ENCODE measurements at places on chromosomes 3 and 15. TPM values are rescaled to one million over a fixed set of nuclear protein-coding genes. Genes with fewer than 3 reads are reported as not detected.

The PRR23B gene
- not detected for total RNA-seq

DNA sequence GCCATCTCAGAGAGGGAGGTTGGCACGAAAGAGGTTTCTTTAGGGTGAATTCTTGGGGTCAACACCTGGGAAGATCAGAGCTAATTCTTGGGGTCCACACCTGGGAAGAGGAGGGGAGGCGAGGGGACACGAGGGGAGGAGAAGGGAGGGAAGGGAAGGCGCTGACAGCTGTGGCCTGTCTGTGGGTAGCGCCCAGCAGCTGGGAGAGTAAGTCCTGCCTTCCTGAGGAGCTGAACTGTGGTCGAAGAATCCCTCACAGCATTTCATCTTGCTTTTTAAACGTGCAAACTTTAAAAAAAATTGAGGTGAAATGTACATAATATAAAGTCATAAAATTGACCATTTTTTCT lies 63.2 kb upstream of the CGNL1 start:
- H3K27ac ChIP-seq: no peak overlapping the region
- no peaks in the 10 kb centered on the region for H3K36me3 ChIP-seq
- no peak for DNase-seq
- H3K4me1 ChIP-seq: no peaks in the 10 kb centered on the region

DNA sequence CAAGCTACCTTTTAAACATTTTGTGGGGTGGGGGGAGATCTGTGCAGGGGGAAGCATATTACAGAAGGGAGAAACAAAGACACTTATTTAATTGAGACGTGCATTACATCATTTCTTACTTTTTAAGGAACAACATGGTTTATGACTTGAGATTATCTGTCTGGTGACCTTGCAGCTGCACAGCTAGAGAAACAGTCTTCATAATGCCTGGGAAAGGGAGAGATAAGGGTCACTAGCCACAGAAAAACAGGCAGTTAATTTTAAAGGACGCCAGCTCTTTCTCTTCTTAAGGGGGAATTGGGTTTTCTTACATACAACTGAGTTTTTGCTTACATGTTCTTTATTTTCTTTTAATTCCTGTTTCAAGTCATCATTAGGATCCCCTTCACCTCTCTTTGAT lies 147.9 kb downstream of the SST start:
- no peaks in the 10 kb centered on the region for H3K27me3 ChIP-seq
- no peaks in the 10 kb centered on the region for H3K4me1 ChIP-seq

The CCDC54 gene
- not detected for total RNA-seq

The SPATA12 gene
- total RNA-seq: not detected

GRCh38 chr3:134423153-134423552 lies 48.9 kb upstream of the AMOTL2 start:
- no peak overlapping the region for H3K4me3 ChIP-seq
- no peak for DNase-seq
- H3K27ac ChIP-seq: no peak overlapping the region
- H3K36me3 ChIP-seq: no peaks in the 10 kb centered on the region

The FEZF2 gene
- not detected for total RNA-seq

DNA sequence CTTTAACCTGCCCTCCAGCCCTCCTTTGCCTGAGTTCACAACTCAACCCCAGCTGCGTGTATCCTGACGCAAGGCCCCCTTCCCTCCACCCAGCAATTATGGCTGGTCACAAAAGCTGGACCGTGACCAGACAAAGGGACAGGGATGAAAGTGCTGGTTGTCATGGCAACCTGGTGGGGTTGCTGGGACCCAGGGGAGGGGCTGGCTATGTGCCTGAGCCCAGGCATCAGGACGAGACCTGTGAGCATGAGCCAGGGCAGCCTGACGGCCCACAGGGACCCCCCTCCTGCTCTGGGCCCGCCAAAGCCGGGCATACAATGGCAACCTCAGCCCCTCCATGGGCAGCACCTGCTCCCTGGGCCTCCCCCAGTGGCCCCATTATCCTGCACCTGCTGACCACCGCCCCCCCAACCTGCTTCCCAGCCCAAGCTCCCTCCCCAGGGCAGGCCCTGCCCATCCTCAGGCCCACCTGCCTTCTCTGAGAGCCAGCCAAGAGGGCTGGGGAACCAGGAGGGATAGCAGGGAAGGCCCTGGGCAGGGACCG lies 4.5 kb upstream of the DNAH1 start:
- H3K4me1 ChIP-seq: peaks cover 27% of the 10 kb centered on the region
- no peak for DNase-seq
- no peaks in the 10 kb centered on the region for H3K27me3 ChIP-seq
- peak overlapping the region; percentile 0 for H3K27ac ChIP-seq
- no peak overlapping the region for H3K4me3 ChIP-seq

The BBX gene
- 44.5 TPM for total RNA-seq
